Mesothelial cell of epicardium (in vitro differentiated cells): ENCODE measurements at places on chromosomes 12 and 14. TPM values are rescaled to one million over a fixed set of nuclear protein-coding genes. Genes with fewer than 3 reads are reported as not detected.

DNA sequence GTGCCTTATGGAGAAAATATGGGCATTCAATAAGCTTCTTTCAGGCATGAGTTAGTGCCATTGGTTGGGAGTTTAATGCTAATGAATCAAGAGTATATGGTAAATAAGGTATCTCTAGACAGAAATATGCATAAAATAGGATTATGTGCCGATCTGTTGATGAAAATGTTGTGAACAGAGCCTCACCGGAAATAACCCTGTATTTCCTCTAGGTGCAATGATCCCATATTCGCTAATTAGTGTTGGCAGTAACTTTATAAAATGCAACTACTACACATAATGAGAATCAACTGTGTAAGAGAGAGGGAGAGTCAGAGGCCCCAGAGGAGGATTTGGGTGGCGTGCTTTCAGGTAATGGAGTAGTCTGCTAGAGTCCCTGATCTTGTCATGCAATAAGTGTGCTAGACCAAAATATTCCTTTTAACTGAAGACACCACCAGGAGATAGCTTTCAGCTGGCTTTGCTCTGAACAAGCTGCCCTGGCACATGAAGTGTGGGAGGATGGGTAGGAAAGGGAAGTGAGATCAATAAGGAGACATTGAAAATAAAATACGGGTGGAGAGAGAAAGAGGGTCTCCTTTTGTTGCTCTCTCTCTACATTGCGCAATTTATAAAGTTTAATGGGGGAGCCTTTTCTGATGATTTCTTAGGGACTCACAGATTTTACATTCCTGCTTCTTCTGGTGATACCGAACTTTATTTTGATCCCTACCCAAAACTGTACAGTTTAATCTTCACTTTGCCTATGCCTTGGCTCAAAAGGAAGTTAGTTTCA, 68.6 kb upstream of the PLXNC1 start:
- DNase-seq: no peak

GRCh38 chr12:121849665-121850064, 9.0 kb downstream of the HPD start:
- no peak for DNase-seq

GRCh38 chr14:105059925-105060565, 5.2 kb downstream of the GPR132 start:
- DNase-seq: no peak

DNA sequence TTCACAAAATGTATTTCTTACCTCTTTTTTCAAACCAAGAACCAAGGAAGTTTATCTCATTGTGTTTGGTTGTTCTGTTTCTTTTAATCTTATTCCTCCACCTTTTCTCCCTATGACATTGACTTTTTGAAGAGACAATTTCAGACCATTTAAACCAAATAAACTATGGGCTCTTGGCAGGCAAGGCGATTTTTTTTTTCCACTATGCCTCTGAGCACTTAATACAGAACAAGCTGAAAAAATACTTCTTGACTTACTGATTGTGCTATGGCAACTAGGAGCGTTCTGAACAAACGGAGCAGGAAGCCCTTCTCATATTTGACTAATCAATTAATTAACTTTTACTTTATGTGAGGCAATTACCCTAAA, 98.0 kb downstream of the ZNF664 start:
- DNase-seq: no peak

- no peak for DNase-seq
Observed at GRCh38 chr14:75941030-75941429, 40.8 kb downstream of the TGFB3 start.

GRCh38 chr12:109527489-109528123, 45.7 kb downstream of the MMAB start:
- no peak for DNase-seq

DNA sequence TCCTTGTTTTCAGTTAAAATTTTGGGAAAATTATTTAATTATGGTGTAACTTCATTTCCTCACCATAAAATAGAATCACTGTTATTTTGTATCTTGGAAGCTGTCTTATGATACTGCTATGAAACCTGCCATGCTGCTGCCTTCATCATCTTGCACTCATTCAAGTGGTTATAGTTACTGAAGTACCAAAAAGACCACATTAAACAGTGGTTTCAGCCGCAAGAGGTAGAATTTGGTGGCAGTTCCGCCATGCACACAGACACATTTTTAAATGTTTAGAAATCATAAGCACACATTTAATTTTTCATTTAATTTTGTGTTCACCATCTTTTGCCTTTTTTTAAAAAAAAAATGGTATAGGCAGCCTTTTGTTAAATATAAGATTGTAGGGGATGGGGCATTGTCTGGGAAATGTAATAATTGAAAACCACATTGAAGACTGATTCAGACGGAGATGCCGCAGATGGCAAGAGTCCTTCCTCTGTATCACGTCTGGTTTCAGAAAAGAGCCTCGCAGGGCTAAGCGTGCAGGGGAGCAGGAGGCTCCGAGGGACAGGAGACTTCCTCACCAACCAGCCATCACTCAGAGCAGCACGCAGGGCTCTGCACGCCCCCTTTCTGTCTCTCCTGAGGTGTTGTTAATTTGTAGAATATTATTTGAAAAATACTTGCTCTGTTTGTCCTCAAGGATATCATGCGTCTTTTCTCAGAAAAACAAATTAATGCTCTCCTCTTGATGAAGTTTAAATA, 115.2 kb upstream of the PELI2 start:
- DNase-seq: no peak

DNA sequence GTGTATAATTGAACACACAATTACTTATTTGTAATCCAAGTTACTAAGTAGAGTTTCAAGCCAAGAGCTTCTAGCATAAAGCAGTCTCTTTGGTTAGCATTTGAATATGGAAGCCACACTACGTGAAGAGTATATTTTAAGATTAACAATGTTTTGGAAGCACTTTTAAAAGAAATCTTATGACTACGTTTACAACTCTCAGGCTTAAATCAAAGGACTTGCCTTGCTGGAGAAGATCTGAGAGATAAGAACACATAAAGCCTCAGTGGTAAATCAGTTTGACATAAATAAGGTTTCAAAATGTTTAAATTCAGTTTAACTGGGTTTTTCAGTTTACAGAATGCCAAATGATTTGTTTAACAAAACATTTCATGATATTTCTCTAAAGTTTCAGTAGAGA, 161.9 kb upstream of the PDE3A start:
- no peak for DNase-seq

DNA sequence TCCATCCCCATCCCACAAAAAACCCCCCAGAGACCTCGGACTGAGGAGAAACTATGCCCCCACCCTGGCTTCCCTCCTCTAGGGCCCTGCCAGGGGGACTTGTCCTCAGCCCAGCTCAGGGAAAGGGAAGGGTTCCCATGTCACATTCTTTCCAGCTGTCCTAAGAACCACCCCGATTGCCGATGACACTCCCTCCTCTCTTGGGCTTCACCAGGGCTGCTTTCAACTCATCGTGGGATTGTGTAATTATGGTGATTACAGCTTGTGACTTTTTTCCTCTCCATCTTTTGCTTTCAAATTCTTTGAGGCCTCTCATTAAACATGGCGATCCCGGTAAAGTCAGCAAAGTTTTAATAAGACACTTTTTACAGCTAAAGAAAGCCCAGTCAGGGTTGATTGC, 344.0 kb downstream of the DPF3 start:
- DNase-seq: no peak

- no peak for DNase-seq
Observed at GRCh38 chr14:32018391-32019092, 58.6 kb upstream of the ARHGAP5 start.

DNA sequence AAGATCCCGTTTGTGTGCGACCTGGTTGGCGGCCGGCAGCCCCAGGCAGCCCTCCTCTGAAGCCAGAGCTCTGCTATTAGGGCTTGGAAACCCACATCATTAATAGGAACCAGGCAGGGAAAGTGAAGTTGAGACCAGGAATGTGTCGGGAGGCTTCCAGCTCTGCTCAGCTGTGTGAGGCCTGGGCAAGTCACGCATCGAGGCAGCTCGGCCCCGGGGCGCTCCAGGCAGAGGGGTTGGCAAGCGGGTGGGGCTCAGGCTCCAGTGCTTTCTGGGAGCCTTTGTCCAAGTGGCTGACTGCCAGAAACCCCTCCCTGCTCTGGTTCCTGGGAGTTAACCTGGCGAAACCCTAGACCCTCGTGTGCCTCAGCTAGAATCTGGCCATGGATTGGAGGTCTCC, 1151.7 kb downstream of the VRK1 start:
- DNase-seq: no peak

The TAS2R31 gene
- 9.3 to 9.7 TPM (median 9.5 TPM) in 3 replicates for total RNA-seq
